Renal pelvis (tissue), 12 donors: ENCODE measurements at places on chromosomes 5 and 9.

DNA sequence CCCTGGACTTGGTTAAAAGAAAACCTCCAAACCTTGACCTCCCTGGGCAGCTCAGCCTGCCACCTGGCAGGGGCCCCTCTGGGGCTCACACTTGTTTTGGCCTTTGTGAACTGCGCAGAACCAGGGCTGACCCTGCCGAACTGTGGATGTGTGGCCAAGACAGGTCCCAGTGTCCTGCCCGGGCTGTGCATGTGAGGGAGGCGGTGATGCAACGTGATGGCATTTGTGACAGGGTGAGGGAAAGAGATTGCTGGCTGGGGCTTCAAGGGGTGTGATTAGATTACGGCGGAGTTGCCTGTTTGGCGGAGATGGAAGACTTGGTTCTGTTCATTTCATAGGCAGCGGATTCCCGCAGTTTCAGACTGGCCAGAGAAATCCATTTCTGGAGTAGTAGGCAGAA lies 30.4 kb upstream of the NKX2-5 start:
- DNase-seq, result no peak

DNA sequence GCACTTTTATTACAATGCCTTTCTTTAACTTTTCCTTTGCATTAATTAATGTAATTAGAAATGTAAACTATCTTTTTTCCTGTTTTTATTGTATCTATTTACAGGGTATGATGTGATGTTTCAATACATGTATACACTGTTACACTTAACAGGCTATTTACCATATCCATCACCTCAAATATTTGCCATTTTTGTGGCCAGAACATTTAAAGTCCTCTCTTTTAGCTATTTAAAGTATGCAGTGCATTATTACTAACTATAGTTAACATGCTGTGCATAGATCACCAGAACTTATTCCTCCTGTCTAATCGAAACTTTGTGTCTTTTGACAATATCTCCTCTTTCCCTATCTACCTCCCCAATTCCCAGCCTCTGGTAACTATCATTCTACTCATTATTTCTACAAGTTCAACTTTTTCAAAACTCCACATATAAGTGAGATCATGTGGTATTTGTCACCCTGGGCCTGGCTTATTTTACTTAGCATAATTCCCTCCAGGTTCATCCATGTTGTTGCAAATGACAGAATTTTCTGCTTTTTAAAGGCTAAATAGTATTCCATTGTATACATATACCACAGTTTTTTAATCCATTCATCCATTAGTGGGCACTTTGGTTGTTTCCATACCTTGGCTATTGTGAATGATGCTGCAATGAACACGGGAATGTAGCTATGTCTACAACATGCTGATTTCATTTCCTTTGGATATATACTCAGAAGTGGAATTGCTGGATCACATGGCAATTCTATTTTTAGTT lies 32.8 kb downstream of the OR2K2 start:
- DNase-seq, result no peak

DNA sequence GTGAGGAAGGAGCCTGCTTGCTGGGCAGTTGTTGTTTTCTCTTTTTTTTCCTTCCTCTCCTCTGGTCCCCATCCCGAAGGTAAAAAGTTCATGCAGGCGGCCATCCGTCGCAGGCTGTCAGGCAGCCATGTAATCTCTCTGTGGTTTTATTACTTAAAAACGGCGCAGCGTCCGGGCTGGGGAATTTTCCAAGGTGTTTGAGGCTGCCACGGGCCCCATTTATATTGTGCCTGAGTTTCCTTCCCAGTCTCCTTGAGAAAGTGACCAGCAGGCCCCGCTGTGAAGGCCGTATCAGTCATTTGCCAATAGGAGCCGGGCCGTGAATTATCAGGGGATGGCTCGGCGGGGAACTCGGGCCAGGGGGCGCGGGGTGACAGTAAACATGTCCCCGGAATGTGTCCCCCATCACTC lies 289.7 kb downstream of the PBX3 start:
- peak; percentile 57 for DNase-seq

DNA sequence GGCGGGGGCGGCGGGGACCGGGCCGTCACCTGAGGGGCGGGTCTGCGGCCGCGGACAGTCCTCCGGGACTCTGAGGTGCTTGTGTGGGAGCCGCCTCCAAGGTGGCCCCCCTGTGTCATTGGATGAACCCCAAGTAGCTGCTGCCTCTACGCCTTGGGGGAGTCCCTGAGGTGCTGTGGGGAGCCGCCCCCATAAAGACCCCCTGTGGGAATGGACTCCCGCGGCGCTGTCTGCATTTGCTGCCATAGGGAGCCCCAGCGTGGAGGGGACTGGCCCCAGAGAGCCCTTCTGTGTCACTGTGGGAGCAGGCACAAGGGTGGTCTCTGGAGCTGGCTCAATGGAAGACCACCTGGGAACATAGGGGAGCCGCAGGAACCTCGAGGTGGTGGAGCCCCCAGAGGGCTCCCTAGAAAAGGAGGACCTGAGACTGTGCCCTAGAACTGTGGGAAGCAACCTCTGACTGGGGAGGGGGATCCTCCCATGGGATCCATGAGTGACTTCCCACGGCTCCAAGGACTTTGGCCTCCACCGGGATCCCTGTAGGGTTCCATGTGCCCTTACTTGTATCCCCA lies 412 bp downstream of the PHF24 start:
- DNase-seq, result no peak

- DNase-seq, result no peak
Observed at GRCh38 chr5:139158791-139159190, 39.4 kb downstream of the SIL1 start.

DNA sequence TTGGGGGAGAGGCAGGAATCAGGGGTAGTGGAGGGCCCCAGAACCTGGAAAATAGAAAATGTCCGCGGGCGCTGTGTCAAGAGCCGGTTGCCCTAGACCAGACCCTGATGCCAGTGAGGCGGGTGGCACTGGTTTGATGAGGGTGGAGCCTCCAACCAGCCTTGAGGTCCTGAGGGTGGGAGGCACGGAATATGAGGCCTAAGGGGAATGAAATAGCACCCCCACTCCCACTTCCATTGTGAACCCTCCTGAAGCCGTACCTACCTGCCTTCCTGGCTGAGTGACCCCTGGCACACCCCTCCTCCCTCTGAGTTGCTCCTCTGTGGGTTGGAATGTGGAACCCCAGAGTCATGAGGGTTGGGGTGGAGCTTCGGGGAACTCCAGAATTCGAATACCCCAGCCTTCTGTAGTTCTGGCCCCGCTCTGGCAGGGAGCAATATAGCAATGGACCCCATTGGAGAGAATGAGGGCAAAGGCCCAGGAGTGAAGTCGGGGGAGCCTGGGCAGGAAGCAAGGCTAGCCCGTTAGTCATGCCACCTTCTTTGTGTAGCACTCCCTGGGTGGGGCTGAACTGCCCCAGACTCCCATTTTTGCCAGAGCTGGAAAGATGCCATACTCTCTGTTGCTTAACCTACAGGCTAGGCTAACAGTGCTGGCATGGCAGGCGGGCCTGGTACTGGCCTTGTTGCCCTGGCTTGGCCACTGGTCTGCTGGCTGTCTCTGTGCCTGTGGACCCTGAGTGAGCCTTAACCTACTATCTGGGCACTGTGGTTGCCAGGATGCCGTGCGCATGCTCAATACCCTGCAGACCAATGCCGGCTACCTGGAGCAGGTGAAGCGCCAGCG lies 1.0 kb downstream of the FPGS start:
- no peak for DNase-seq

GRCh38 chr5:53429706-53430105 lies 50.7 kb upstream of the FST start:
- DNase-seq, result no peak

DNA sequence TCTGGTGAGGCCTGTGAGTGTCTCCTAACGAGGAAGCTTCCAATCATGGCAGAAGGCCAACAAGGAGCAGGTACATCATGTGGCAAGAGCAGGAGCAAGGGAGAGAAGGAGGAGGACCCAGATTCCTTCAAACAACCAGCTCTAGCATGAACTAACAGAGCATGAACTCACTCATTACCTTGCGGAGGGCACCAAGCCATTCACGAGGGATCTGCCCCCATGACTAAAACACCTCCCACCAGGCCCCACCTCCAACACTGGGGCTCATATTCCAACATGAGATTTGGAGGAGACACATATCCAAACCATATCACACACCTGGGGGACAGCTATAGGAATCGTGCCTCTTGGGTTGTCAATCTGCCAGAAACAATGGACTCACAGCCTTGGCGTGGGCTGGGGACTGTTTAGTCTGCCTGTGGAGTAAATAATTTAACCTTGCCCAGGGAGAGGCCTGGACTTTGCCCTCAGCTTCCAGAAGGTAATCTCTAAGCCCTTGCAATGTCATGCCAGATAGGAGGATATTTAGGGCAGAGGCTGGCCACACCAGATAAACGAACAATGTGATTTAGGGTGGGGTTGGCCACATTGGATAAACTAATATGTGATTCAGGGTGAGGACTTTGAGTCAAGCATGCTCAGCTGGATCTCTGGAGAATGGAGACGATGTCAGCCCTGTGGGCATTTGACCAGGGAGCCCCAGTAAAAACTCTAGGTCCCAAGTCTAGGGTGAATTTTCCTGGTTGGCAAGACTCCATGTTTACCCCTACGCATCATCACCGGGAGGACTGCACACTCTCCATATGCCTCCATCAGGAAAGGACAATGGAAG lies 13.6 kb upstream of the VDAC1 start:
- no peak for DNase-seq

- DNase-seq, result no peak
Observed at GRCh38 chr5:17400724-17401469, 97.1 kb upstream of the TAF11L2 start.

DNA sequence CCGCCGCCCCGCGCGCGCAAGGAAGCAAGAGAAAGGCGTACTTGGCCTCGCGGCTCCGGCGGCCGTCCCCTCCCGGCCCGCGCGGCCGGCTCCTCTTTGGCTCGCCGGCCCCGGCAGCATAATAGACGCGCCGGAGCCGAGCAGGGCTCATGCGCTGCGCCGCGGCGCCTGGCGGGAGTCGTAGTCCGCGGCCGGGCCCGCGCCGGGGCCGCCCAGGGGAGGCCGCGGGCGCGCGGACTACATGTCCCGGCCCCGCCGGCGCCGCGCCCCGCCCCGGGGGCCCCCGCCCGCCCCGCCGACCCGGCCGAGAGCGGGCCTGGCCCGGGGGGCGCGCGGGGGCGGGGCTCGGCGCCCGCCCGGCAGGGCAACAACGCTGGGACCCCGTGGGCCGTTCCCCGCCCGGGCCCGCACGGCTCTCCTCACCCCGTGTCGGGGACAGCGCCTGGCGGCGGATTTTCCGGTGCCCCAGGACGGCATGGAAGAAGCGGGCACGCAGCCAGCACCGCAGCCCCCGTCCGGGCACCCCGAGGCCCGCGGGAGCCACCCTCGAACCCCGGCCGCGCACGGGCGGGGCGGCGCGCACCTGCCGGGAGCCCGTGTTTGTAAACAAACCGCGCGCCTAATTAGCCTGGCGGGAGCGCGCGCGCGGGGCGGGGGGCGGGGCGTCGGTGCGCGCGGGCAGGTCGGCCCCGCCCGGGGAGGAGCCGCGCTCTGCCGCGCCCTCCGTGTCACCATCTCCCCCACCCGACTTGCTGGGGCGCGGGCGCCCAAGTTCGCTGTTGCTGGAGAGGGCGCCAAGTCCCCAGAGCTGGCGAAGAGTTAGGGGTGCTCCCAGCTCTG lies at the start of gene BRD3:
Gene BRD3, minus strand, starts transcription at position 123 of the 840 bp plus-strand sequence. CDS start 14,549 bp downstream, outside the sequence.
- DNase-seq, result peak; percentile 92

DNA sequence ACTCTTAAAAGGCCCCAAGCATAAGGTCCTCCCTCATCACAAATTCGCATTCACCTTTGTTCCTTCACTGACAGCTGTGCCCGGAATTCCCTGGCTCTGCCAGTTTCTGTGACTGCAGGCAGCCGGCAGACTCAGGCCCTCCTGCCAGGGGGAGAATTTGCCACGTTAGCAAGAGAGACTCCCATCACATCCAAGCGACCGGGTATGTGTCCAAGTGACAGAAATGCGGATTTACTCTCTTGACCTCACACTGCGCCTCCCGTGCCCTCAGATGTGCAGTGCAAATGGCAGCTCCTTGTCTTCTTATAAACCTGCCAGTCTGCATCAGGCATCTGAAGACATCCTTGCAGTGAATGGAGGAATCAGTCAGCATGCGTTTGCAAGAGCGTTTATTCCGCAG lies 187.1 kb upstream of the WWC1 start:
- no peak for DNase-seq

DNA sequence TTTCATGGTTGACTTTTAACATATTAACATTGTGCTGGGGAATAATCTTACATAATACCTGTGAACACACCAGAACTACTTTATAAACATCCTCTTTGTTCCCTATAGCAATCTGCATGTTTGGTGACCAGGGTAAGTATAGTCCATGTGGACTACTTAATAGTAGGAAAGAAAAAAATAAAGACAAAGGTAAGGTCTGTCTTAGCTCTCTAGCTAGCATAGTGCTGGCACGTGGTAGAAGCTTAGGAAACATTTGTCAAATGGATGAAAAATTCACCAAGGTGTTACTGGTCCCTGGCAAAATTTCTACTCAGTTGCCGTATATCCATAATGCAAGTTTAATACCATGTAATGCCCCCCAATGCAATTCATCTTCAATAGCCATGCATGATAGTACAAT lies 78.6 kb upstream of the ABCA1 start:
- DNase-seq, result no peak

- DNase-seq, result no peak
Observed at GRCh38 chr5:1391691-1392090, 46.8 kb upstream of the CLPTM1L start.

DNA sequence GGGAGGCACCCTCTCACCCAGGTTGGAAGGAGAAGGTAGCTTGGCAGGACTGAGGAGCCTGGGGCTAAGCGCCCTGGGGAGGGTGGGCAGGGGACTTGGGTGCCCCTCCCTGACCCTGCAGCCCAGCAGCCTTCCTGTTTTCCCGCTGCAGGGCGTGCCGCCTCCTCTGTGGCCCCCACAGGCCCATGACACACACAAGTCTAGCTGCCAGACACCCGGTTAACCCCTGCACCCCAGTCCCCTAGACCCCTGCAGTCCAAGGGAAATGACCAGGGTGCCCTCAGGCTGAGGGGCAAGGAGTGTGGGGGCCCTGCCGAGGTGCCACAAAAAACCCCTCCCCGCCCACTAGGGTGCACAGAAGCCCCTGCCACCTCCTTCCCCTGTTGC lies 33.0 kb downstream of the GOLGA2 start:
- no peak for DNase-seq

DNA sequence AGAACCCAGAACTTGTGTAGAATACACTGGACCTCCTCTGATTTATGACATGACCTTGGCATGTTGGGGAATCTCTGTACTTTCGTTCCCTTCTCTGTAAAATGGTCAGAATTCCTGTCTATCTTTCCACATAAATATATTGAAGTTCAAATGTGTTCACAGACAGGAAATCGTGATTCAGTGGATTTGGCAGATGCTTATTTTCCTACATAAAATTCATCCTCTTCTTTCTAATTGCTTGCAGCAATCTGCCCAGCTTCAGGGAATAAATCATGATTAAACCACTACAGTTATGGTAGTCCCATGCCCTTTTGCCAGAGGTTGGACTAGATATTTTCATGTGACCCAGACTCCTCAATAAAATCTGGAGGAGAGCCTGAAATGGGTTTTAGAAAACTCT lies 52.1 kb upstream of the ARL15 start:
- DNase-seq, result no peak

- no peak for DNase-seq
Observed at GRCh38 chr5:16903480-16904300, 32.4 kb downstream of the MYO10 start.

GRCh38 chr9:81671880-81672280 lies 17.5 kb downstream of the TLE1 start:
- DNase-seq, result no peak

- peak; percentile 16 for DNase-seq
Observed at GRCh38 chr5:157459715-157460599, at the start of gene NIPAL4. NIPAL4 (plus strand) TSS chr5:157460213; CDS start chr5:157460321, 108 bp downstream.
